ENCODE measurements at places on chromosomes 7 and 10.

DNA sequence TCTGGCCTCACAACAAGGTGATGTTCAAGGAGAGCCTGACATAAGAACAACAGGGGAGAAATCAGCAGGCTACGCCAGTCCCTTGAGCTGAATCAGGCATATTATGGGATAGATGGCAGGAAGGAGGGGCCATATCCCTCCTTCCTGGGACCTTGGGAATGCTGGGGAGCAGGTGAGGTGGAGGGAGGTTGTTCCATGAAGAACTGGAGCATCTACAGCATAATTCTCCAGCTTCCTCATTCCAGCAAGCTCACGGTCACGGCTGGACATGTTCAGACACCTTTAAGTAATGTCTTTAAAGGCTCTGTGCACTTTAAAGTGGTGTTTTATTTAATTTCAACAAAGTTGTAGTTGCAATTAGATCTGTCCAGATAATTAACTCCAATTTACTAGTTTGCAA is 780.5 kb downstream of the TYW1 start:
- DNase-seq = no peak

GRCh38 chr10:6493521-6494441 is 86.3 kb downstream of the PRKCQ start:
- no peak for DNase-seq

- no peak for DNase-seq
These were observed 7.5 kb downstream of the IFIT1 start for GRCh38 chr10:89399956-89400355.

DNA sequence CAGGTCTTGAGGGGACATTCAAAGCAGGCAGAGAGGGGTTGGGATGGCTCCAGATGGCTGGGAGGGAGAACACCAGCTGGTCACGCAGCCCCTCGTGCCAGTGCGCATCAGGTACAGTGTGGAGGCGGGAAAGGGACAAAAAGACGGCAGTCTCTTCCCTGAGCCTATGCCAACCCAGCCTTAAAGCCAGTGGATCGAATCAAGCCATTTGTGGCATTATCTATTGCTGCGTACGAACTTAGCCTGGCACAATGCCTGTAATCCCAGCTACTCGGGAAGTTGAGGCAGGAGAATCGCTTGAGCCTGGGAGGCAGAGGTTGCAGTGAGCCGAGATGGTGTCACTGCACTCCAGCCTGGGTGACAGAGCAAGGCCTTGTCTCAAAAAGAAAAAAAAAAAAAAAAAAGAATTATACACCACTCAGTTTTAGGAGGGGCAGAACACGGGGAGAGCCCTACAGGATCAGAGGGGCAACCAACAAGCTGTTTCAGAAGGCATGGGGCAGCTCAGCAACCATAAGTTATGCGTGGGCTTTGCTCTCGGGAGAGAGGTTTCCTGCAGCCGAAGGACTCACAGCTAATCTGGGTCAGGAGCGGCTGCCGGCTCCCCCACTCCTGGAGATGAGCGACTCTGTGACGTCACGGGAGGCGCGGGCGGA is 356 bp upstream of the NDUFB2 start:
- no peak for DNase-seq

GRCh38 chr10:126021833-126022500 is 125.6 kb downstream of the FANK1 start:
- DNase-seq = no peak

- no peak for DNase-seq
These were observed 372.4 kb downstream of the SFMBT2 start for GRCh38 chr10:7038416-7038815.

DNA sequence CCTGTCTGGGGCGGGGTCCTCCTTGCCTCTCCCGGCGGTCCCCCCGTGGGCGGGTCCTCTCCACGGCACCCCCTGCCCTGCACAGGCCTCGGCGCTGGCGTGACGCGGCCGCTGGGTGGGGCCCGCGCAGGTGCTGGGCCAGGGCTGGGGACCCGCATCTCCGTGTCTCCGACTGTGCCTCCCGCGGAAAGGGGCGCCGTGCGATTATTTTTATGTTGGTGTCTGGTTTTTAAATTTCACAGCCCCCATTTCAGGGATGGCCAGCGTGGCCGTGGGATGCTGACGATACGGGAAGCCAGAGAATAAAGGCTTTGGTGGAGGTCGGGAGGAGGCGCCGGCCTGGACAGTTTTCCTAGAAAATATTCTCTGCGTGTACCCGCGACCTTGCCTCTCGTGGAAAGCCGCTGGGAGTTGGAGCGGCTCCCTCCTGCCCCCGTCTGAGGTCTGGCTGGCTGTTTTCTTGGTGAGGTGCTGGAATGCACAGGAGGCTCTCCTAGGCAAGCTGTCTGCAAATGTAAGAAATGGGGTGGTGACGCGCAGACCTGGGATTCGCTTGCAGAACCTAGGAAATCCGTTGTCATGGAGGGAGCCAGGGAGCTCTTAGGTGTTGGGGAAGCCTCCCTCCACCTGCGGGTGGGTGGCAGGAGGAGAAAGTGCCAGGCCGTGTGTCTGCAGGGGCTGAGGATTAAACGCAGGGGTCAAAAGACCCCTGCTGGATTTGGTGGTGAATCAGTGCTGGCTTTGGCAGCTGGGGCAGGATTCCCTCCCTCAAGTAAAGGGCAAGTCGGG is 28.7 kb upstream of the JAKMIP3 start:
- DNase-seq = no peak

DNA sequence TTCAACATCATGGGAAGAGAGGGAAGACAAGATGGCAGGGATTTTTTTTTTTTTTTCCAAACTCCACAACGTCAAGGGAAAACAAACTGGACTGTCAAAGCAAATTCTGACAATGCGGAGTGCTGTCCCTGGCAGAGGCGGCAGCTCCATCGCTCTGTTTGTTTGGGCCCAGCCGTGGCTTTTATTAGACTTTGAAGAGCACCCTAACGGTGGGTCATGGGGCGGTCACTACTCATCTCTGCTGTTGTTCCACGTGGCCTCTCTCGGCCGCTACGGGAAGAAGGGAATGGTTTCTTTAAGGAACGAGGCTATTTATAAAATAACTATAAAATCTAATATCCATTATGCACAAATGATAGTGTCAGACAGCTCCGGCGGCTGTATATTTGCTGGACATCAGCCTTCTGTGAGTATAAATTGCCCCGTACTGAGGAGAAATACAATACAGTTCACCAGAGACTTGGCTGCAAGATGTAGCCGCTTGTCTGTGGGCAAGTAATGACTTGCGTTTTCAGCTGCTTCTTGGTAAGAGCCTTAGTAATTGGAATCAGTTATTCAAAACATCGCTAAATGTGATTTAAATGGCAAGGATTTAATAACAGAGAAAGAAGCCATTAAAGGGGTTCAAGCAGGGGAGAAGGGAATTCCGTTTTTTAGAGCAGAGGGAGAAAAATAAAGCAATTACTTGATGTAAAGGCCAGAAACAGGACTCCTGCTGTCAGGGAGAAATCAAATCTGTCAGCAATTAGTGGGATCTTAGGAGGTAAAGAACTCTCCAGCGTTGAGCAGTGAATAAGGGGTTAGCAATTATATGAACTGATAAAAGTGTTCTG is 61.7 kb upstream of the RAB11FIP2 start:
- no peak for DNase-seq

DNA sequence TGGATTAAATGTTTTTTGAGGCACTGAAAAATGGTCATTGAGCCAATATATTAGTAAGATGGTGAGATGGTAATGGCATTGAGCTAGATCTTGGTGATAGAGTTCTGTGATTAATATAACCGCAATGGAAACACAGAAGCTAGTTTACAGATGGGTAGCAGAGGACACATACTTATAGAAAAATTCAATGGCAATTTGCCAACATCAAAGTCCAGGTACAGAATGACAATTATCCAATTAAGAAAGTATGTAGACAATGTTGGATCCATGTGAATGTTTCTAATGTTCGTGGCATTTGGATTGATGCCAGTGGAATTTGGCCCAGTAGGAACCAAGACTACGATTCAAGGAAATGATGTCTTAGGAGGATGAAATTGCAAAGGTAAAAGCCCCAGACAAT is 187.8 kb downstream of the GNAT3 start:
- peak; percentile 37 for DNase-seq

DNA sequence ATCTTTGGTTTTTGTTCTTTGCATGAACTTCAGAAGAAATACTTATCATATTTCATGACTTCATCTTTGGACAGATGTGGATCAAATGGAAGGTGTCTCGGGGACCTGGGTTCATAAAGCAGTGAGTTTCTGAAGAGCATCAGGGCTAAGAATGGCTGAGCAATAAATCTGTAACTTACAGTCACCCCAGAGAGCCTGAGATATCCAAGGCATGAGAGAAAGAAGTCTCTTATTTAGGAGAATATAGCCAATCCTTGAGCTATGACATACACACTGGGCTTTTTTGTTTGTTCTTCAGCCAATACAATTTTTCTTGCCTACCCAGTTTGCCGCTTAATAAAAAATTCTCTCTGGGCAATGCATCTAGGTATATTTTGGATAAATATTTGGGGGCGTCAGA is 252.6 kb upstream of the INHBA start:
- DNase-seq = no peak

DNA sequence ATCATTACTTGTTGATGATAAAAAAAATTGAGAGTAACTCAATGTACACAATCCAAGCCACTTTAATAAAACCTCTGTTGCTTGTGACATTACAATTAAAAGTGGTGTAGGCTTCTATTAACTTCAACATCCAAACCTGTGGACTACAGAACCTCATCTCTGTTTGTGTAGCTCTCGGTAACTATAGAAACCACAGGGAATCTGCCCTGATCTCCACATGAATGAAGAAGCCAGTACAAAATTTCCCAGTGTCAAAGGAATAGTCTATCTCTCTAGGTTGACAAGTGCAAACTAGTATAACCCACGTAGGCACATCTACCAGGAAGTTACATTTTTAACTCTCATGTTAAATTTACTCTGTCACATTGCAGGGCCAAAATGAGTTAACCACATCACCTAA is 204.3 kb downstream of the CHCHD3 start:
- DNase-seq = no peak

DNA sequence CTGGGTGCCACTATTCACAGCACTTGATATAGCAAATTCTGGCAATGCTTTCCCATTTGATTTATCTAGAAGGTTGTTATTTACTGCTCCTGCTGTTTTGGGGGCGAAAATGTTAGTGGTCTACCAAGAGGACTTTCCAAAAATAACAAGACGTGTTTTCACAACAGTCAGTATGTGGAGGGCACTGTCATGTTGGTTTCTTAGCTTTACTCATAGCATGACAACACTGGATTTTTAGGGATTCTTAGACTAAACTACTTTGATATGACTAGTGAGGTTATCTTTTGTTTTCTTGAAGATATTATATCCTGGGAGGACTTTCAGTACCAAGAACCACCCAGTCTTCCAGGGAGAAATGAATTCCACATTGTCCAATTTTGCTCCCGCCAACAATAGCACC is 49.4 kb downstream of the NUDCD3 start:
- no peak for DNase-seq

GRCh38 chr10:60944058-60944909 is at the start of gene RHOBTB1:
Gene RHOBTB1 (minus strand): TSS chr10:60944185. CDS start chr10:60911542, 32,643 bp downstream.
- peak; percentile 62 for DNase-seq

DNA sequence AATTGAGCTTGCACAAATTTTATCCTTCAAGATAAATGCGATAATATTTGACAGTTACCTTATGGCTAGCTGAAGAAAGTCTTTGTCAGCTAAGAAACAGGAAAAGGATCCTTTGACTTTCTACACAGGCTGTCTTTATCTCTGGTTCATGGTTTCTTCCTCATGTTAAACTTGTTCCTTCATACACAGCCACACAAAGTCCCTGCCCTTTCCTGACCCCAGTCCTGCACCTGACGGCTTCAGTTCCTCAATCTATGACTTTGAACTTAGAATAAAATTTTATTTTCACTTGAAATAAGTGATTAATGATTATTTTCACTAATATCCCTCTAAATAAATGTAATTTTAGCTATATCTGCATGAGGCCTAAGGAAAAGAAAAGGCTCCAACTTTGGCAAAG is 77.8 kb upstream of the PRSS1 start:
- DNase-seq = no peak

GRCh38 chr10:8058274-8059111 is 4.0 kb downstream of the GATA3 start:
- no peak for DNase-seq

DNA sequence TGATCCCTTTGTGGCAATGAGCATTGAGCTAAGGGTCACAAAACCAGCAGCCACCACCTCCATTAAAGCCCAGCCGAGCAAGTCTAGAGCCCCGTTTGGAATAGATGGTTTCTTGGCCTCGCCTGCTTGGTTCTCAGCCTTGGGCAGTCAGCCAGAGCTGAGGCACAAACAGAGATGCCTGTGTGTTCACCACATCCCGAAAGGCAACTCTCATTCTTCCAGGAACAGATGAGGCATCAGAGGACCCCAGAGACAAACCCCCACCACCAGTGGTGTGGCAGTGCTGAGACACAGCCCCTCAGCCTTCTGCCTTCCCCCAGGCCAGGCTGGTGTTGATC is 203.3 kb upstream of the ZMIZ1 start:
- DNase-seq = no peak

GRCh38 chr7:112233048-112233697 is 26.7 kb downstream of the ZNF277 start:
- DNase-seq = no peak

DNA sequence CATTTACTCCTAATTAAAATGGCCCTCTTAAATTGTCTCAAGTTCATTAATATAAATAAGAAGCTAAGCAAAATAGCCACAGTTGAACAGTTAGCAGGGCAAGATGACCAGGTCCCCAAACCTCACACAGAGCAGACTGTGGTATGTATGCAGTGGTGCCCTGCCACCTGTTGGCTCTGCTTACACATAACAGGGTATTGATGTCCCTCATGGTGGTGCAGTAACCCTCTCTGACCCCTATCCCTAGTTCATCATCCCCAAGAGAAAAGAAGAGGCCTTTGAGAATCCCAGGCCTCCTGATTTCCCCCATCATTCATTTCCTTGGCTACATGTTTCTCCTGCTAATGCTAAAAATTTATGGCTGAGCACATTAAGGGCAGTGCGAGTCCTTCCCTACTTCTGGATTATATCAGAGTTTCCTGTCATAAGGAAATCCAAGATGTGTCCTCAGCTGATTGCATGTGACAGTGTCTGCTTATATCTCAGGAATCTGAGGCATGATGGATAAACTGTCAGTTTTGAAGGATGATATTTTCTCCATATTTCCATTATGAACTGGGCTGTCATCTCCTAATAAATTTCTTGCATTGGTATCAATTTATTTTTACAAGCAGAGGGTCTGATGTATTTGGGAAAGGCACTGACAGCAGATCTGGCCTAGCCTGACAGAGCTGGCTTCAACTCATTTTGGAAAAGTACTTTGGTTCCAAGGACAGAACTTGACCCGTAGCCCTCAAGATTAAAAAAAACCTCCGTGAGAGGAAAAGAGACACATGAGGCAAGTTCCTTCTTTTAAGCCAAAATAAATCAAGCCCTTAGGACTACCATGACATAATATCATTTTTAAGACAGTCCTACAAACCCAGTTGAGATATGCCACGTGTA is 880.6 kb downstream of the LRMDA start:
- no peak for DNase-seq

GRCh38 chr10:47198221-47198620 is 101.8 kb upstream of the GDF10 start:
- DNase-seq = no peak

DNA sequence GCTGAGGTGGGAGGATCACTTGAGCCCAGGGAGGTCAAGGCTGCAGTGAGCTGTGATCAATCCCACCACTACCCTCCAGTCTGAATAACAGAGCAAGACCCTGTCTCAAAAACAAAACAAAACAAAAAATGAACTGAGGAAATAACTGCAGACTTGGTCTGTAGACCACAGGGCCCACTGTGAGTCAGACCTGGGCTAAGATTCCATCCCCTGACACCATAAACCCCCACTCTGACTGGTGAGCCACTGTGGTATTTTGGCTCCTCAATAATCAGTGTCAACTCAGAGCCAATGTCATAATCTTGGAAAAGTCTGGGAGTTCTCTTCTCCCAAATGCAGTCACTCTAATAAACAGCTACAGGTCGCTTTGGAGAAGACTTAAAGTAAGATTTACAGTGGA is 24.0 kb upstream of the ERCC6 start:
- DNase-seq = no peak

All from mesothelial cell of epicardium (in vitro differentiated cells).